ENCODE measurements at places on chromosomes 13 and 19.
A peak's percentile ranks its signal among the peaks of the same experiment; 100 is the strongest.

DNA sequence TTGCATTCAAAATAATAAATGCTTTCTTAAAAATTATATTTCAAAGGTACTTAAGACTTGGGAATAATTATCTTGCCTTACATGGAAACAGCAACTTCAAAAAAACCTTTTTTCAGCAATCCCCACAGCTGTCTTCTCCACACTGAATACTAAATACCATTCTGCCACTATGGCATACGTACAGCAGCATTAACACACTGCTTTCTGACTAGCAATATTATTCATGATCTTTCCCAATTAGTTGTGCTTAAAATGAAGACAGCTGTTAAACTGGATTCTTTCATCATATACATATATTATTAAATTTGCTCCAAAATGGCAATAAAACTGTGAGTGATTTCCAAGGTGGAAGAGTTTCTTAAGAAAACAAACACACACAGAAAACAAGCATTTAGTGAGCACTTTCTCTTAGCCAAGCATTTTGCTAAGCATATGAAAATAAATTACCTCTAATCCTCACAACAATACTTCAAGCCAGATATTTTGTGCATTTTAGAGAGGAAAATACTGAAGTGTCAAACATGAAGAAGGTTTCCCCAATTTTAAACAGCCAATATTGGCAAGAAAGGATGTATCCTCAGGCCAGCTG lies 609.5 kb downstream of the SLITRK1 start:
- DNase-seq = no peak

DNA sequence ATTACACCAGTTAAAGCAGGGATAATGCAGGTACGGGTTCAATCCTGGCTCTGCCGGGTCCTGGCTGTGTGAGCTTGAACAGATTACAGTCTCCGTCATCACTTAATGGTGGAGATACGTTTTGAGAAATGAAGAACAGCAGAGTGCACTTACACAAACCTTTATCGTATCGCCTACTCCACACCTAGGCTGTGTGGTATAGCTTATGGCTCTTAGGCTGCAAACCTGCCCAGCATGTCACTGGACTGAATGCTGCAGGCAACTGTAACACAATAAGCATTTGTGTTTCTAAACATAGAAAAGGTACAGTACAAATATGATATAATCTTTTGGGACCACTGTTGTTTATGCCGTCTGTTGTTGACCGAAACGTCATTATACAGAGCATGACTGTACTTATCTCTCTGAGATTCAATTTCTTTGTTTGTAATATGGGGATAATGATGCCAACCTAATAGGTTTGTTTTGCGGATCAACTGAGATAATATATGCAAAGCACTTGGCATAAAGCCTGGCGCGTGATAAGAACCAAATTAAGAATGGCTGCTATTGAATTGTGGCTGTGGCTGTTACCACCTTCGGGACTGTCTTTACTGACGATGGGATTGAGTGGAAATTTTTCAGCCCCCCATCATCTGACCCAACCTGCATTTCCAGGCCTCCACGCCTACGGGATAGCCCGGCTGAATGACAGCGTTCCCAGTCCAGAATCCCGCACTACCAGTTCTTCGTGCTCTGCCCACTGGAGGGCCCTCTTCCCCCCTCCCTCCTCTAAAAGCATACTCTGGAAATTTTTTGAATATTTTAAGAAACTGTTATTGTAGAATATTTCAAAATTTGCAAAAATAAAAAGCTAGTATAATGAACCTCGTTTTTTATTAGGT lies 11.2 kb downstream of the KRTDAP start:
- no peak for DNase-seq

- no peak for DNase-seq
Observed at GRCh38 chr19:16284505-16284904, 40.1 kb upstream of the KLF2 start.

DNA sequence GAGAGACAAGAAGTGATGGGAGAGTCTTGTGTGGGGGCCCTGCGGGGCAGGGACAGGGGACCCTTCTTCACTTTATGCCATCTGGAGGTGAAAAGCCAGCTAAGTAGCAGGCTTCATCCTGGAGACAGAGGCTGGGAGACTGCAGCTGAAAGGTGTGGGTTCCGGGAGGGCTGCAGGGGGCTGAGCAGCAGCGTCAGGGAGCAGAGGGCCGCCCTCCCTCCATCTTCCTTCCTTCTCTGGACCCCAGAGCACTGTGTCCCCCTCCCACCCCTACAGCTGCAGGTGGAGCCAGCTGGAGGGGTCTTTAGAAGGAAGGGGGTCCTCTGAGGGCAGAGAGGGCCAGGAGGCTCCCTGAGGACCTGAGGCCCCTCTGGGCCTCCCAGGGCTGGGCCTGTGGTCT lies 96.6 kb downstream of the WTIP start:
- DNase-seq = no peak

DNA sequence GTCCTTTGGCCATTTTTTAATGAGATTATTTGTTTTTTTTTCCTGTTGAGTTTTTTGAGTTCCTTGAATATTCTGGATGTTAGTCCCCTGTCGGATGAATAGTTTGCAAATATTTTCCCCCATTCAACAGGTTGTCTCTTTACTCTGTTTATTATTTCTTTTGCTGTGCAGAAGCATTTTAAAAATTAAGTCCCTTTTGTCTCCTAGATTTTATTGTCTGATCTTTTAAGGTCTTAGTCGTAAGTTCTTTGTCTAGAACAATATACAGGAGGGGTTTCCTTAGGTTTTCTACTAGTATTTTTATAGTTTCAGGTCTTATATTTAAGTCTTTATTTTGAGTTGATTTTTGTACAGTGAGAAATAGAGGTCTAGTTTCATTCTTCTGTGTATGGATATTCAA lies 284.4 kb downstream of the GPC6 start:
- no peak for DNase-seq

DNA sequence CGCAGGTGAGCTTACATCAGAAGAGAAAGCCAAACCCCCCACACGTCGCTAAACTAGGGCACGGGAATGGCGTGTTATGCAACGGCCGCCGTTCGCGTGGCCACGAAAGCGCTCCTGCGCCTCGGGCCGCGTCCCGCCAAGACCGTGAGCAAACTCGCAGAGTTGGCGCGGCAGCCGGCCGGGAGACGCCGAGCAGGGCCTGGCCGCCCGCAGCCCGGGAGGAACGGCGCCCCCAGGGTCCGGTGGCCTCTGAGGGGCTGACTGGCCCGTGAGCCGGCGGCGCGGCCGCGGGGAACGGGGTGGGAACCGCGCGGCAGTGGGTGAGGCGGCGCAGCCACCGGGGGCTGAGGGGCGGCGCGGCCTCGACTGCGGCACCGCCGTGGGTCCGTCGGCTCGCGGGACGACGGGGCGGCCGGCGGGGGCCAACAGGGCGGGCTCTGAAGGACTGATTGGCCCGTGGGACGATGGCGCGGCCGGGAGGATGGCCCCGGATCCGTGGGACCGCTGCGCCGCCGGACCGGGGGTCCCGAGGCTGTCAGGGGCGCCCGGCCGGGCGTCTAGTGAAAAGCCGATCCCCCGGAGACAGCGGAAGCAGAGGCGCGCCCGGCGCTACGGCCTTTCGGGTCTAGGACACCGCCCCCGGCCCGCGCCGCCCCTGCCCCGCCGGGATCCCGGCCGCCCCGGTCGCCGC lies 903 bp downstream of the LATS2 start:
- peak; percentile 30 for DNase-seq

Measured in RWPE1 (cell line).